ENCODE measurements at places on chromosomes 2 and 18. TPM values are rescaled to one million over a fixed set of nuclear protein-coding genes. Genes with fewer than 3 reads are reported as not detected.

LOXHD1 gene
- not detected for total RNA-seq

HOXD13 gene
- total RNA-seq: not detected

TCF7L1 gene
- total RNA-seq: 2.9 TPM

DARS1 gene
- 83.6 TPM for total RNA-seq

PLGLB1 gene
- total RNA-seq: not detected

DCDC2C gene
- total RNA-seq: not detected

CDCA7 gene
- total RNA-seq: 1.1 TPM

EMILIN1 gene
- total RNA-seq: 388 TPM

VWA3B gene
- total RNA-seq: not detected

ATF2 gene
- 23.5 TPM for total RNA-seq

TMEM237 gene
- 35.0 TPM for total RNA-seq

ASPRV1 gene
- not detected for total RNA-seq

ARHGAP25 gene
- 4.3 TPM for total RNA-seq

FOXI3 gene
- not detected for total RNA-seq

B3GNT2 gene
- 18.3 TPM for total RNA-seq

SS18 gene
- 100.0 TPM for total RNA-seq

DUSP19 gene
- total RNA-seq: 1.5 TPM

FSHR gene
- not detected for total RNA-seq

PPP1R1C gene
- total RNA-seq: not detected

SCG2 gene
- 2.3 TPM for total RNA-seq

SPATA3 gene
- not detected for total RNA-seq

DPP4 gene
- 64.8 TPM for total RNA-seq

PER2 gene
- total RNA-seq: 2.9 TPM

BOLL gene
- total RNA-seq: not detected

ANKRD53 gene
- under 0.01 TPM for total RNA-seq

XPO1 gene
- total RNA-seq: 70.3 TPM

EHD3 gene
- total RNA-seq: 15.9 TPM

QPCT gene
- 8.4 TPM for total RNA-seq

ATP6V1B1 gene
- total RNA-seq: 1.1 TPM

SCN2A gene
- total RNA-seq: not detected

SOWAHC gene
- total RNA-seq: 11.2 TPM

KCNG2 gene
- total RNA-seq: 2.3 TPM

DOK6 gene
- 3.1 TPM for total RNA-seq

SH3RF3 gene
- 8.4 TPM for total RNA-seq

CD8A gene
- not detected for total RNA-seq

FAM237A gene
- total RNA-seq: not detected

CNNM3 gene
- 3.8 TPM for total RNA-seq

ACMSD gene
- not detected for total RNA-seq

DHRS9 gene
- total RNA-seq: 29.2 TPM

RGPD3 gene
- 0.90 TPM for total RNA-seq

NEB gene
- total RNA-seq: under 0.01 TPM

SP5 gene
- not detected for total RNA-seq
